ENCODE measurements at places on chromosomes 13 and 19. TPM values are rescaled to one million over a fixed set of nuclear protein-coding genes. Genes with fewer than 3 reads are reported as not detected.

- H3K4me3 ChIP-seq: no peak overlapping the region
- no peaks in the 10 kb centered on the region for H3K4me1 ChIP-seq
- no peaks in the 10 kb centered on the region for H3K27me3 ChIP-seq
- H3K27ac ChIP-seq: no peak overlapping the region
Measured at GRCh38 chr19:51422053-51422448, 4.6 kb upstream of the SIGLEC10 start.

- H3K27ac ChIP-seq: no peak overlapping the region
- no peaks in the 10 kb centered on the region for H3K36me3 ChIP-seq
- DNase-seq: no peak
- H3K27me3 ChIP-seq: no peaks in the 10 kb centered on the region
- H3K4me1 ChIP-seq: no peaks in the 10 kb centered on the region
Measured at GRCh38 chr13:60757501-60758215, 360.6 kb downstream of the TDRD3 start.

GRCh38 chr13:48040049-48040448 is 2.5 kb downstream of the NUDT15 start:
- H3K4me3 ChIP-seq: no peak overlapping the region
- no peak overlapping the region for H3K27ac ChIP-seq
- peaks cover 19% of the 10 kb centered on the region for H3K4me1 ChIP-seq
- peaks cover 14% of the 10 kb centered on the region for H3K36me3 ChIP-seq
- H3K27me3 ChIP-seq: no peaks in the 10 kb centered on the region
- no peak for DNase-seq

- peaks cover 64% of the 10 kb centered on the region for H3K4me1 ChIP-seq
- no peak for DNase-seq
- H3K4me3 ChIP-seq: peak overlapping the region; percentile 3
- peaks cover 7% of the 10 kb centered on the region for H3K27me3 ChIP-seq
Measured at GRCh38 chr19:41546386-41546789, 29.6 kb upstream of the CEACAM21 start.

- peaks cover 6% of the 10 kb centered on the region for H3K4me1 ChIP-seq
- H3K27ac ChIP-seq: no peak overlapping the region
- no peak for DNase-seq
- H3K4me3 ChIP-seq: no peak overlapping the region
Measured at GRCh38 chr19:56144376-56144775, 3.3 kb downstream of the ZNF444 start.

DNA sequence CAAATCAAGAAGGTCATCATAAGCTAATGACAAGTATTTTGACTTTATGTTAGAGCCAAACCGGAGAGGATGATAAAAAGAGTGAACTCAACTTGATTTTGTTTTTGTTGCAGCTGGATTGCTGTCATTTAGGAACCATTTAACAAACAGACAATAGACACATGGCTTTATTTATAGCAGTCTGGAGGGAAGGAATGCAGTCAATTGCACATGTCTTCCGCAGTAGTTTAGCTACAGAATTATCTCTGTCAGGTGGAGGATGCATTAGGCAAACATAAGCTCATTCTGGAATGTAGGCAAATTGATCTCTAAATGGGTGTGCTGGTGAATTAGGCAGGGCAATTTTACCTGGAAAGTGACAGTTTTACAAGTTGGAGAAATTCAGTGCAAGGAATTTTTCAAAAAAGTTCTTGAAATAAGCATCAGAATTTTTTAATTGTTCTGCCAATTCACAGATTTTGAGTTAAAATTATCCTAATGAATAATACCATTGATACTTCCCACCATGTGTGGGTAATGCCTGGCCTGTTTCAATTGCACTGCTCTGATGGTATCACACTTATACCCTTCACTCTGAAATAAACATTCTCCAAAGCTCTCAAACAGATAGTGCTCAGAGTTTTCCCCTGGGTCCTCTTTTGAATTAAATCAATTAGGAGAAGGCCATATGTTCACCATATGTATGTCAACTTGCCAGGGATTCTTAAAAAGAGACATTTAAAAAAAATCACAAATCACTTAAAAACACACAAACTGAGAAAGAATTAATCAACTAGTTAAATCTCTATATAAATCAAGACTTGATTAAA is 318.3 kb downstream of the NDFIP2 start:
- no peaks in the 10 kb centered on the region for H3K4me1 ChIP-seq
- H3K4me3 ChIP-seq: no peak overlapping the region
- DNase-seq: no peak
- H3K27ac ChIP-seq: no peak overlapping the region
- no peaks in the 10 kb centered on the region for H3K36me3 ChIP-seq

GRCh38 chr19:55423225-55424005 is 15.8 kb upstream of the UBE2S start:
- no peak for DNase-seq
- H3K4me3 ChIP-seq: no peak overlapping the region
- H3K27me3 ChIP-seq: peaks cover 66% of the 10 kb centered on the region
- no peaks in the 10 kb centered on the region for H3K4me1 ChIP-seq
- H3K27ac ChIP-seq: no peak overlapping the region

Gene OR7A5
- not detected for total RNA-seq

Gene PGLYRP2
- total RNA-seq: not detected

Gene LILRB3
- total RNA-seq: 90.8 TPM

Gene PDX1
- not detected for total RNA-seq

Data from left lung (tissue), 14 donors.